ENCODE measurements at places on chromosomes 12 and 14.

DNA sequence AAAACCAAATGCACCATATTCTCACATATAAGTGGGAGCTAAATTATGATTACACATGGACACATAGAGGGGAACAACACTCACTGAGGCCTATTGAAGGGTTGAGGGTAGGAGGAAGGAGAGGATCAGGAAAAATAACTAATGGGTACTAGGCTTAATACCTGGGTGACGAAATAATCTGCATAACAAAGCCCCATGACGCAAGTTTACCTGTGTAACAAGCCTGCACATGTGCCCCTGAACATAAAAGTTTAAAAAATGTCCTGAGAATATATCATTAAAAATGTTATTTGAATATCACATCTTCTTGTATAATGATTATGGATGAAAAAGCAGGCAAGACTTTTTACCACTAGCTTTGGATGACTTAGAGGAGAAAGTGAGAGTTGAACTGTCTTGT is 138.0 kb upstream of the NOVA1 start:
- no peak for DNase-seq

DNA sequence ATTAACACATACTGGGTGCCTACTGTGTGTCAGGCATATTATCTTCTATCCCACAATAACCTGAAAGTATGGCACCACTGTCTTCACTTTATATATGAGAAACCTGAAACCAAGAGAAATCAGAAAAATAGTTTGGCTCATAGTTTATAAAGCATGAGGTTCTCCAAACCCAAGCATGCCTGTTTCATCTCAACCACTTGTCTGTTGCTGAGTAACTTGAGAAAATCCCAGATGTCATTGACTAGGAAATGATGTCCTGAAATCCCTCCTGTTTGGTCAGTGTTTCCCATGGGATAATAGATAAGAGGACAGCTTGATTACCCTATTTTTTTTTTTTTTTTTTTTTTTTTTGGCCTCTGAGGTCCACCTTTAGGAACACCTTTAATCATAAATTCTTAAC is 2.6 kb upstream of the IFNG-AS1 start:
- no peak for DNase-seq

GRCh38 chr14:69190191-69190590 is 1.1 kb upstream of the EXD2 start:
- DNase-seq = no peak

- DNase-seq = no peak
Observed at GRCh38 chr14:104343294-104343625, 204.9 kb downstream of the KIF26A start.

DNA sequence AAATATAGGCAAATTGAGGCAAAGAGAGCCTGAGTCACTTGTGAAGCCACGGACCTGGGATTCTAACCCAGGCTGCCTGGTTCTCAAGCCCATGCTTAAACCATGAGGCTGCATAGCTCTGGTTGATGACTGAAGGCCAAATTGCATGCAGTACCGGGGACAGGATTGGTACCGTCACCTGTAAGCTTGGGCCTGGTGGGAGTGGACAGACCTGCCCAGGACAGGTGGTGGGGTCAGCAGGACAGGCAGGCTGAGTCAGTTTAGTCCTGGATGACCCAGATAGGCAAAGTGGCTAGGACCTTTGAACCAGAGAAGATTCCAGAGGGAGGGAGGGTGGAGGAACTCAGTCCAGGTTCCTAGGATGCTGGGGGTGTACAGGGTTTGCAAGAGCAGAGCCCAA is 25.8 kb downstream of the RIN3 start:
- DNase-seq = no peak

GRCh38 chr12:93785249-93786010 is 108.3 kb downstream of the CRADD start:
- DNase-seq = no peak

DNA sequence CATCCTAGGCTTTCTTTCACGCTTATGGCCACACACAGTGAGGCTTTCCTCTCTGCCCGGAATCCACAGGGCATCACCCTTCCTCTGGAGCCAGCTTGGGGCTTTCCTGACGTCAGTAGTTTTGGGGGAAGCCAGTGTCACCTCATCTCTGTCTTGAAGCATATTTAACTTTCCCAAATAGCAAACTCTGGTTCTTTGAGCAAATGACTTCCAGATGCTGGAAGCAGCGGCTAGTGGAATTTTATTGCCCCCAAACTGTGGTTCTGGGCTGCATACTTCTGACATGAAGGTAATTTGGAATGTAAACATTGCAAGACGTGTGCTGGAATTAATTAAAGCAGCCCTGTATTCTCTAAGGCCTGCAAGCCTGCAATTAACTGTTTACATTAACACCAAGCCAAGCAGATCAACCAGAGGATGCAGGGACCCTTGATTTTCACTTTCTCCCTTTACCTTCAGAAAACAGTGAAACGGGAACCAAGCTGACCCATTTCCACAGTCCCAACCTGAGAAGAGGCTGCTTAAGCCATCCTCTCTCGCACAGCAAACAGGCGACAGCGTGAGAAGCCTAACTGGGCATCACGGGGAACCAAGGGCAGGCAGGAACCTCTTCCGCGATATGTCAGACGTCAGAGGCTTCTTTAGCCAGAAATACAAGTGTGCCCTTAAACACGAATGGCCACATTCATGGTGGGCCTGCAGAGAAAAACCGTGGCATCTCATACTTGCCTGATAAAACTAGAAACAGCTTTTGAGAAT is 258.4 kb downstream of the CACNA1C start:
- no peak for DNase-seq

DNA sequence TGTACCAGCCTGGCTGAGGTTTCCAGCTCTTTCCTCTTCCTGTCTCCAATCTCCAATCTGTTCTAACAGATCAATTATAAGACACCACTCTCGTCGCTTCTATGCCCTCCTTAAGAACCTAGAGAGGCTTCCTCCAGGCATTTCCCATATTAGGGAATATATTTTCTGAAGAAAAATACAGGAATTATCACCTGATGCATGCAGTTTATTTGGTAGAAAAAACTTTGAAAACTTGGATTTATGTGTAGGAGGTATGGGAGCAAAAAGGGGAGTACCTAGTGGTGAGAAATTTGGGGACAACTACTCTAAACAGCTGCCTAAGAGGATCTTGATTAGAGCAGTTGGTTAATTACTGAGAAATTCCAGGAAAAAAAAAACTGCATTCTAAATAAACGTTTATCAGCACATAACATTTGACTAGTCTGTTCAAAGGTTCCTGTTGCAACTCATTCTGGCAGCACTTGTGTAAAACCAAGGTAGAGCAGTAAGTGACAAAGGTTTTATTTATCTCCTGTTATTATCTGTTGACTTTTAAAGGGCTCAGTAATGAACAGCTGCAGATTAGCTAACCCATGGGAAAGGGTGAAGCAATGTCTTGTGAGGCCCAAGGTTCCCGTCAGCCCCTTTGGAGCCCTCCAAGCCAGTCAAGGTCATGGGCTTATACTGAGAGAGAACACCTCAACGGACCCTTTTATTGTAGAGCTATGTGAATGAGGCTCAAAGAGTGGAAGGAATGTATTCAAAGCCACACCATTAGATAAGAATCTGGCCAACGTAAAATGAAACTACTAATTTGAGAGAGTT is 36.4 kb upstream of the NR1H4 start:
- DNase-seq = no peak

DNA sequence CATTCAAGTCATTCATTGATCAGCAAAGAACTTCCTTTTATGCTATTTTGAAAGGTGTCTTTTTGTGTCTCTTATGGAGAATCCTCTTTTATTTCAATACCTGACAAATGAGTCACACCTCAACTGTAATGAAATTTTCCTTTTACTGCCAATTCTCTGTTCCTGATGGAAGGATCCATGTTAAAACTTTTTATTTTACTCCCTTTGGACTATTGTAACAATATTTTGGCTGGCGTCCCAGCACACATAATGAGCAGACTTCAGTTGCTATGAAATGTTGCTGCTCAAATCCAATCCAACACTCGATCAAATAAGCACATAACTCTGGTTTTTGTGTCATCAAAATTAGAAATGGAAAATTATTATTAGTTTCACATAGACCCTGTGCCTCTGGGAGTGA is 21.9 kb upstream of the SLC15A5 start:
- DNase-seq = no peak

- no peak for DNase-seq
Observed at GRCh38 chr14:46769292-46769691, 117.7 kb upstream of the RPL10L start.

- no peak for DNase-seq
Observed at GRCh38 chr14:67532606-67532997, 488 bp upstream of the PLEKHH1 start.

- DNase-seq = no peak
Observed at GRCh38 chr12:63952995-63953394, 108.5 kb downstream of the SRGAP1 start.

DNA sequence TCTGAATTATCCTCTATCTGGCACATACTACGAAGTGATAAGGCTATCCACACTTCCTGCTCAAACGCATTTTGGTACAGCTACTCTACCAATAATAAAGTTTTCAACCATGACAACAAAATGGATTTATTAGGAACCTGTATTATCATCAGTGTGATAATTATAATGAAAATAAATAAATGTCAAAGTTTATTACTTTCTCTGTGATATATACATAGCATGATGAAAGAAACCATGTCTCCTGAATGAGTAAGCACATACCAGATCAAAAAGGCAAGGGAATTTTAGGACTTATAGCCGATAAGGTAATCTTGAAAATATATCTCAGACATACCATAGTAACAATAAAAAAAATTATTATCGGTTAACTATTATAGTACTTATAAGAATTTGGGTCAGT is 61.1 kb downstream of the CPNE8 start:
- no peak for DNase-seq

- no peak for DNase-seq
Observed at GRCh38 chr14:50007123-50007903, 109.1 kb downstream of the VCPKMT start.

DNA sequence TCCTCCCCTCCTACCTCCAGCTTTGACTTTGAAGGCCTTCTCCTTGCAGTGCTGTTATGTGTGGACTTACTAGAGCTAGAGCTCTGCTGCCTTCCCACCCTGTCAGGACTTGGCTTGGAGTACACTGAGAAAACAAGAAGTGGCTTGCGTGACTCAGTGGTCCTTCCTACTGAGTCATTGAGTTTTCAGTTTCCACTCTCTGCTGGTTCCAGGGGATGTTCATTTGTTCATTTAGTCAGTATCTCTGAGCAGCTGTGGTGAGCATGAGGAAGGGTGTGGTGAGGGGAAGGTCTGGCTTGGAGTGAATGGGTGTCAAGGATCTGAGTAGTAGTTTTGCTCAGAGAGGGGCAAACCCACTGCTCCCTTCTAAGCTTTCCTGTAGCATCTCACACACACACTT is 17.2 kb upstream of the ELK3 start:
- no peak for DNase-seq

- peak; percentile 71 for DNase-seq
Observed at GRCh38 chr14:62179367-62180018, 417.3 kb downstream of the SNAPC1 start.

DNA sequence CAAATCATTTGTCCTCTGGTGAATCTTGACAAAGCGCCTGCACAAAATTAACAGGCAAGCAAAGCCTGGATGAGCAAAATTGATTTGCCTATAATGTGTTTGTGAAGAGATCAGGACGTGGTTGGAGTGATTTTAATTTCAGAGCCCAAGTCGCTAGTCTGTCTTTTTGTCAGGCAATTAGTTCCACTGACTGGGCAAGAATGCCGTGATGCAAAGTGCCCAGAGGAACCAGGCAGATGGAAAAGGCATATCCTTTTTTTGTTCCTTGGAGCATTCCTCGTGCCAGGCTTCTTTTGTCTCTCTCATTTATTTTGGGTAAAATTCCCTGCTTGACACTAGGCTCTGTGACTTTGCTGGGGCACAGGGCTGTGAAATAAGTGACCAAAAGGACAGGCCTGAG is 65.9 kb upstream of the CCDC198 start:
- DNase-seq = no peak

- no peak for DNase-seq
Observed at GRCh38 chr12:52877242-52877641, 27.6 kb downstream of the KRT8 start.

DNA sequence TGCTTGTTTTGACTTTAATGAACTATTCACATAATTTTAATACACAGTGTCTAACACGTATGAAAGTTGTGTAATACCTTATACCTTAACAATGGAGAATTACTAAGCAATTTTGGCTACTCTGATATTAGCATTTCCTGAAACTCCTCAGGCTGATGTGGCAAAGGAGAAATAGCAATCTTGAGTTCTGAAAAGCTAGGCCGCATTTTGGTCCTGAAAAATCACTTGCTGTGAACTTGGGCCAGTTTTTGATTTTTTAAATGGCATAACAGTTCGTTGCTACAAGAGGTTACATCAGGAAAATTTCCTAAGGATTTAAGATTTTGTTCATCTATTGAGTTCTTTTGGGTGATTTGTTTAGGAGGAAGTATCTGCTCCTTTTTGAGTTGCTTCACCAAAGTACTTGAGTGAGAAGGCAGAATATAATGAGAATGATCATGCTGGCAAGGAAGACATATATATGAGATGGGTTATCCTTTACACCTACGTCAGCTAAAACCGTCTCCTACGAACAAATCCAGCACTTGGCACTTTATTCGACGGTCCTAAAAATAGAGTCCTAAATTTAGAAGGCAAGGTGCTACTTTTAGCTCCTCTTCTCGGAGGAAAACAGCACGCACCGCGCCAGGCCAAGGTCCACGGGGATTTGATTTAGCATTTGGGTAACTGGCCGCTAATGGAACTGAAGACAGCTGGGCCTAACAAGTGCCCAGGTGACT is 32.2 kb downstream of the MIA2 start:
- DNase-seq = no peak

DNA sequence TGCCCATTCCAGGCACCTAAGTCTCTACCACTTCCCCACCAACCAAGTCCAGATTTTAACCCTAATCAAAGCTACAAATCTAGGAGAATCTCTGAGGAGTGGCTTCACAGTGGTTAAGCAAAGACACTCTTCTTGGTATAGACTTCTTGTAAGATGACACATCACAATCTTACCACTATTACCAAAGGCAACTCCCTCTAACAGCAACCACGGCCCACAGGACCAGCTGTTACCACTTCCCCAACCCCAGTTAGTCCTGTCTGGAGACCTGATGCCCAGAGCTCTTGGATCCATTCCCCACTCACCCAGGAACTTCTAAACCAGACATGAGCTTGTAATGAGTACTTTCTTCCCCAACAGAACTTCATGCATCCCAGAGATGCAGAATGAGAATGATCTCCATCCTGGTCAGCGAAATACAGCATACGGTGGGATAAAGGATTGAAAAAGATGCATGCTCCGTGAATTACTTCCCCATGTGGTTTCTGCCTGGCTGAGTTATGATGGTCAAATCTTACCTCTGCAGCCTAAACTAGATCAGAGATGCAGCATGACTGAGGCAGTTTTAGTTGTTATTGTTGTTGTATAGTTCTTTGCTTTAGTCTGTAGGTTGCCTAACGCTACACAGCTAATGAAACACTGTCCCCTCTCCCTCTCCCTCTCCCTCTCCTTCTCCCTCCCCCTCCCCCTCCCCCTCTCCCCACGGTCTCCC is 87.7 kb upstream of the FOXN3 start:
- DNase-seq = no peak

Measured in pancreas (tissue), 10 donors.